B cell (primary cell): ENCODE measurements at places on chromosomes 12 and 14.

DNA sequence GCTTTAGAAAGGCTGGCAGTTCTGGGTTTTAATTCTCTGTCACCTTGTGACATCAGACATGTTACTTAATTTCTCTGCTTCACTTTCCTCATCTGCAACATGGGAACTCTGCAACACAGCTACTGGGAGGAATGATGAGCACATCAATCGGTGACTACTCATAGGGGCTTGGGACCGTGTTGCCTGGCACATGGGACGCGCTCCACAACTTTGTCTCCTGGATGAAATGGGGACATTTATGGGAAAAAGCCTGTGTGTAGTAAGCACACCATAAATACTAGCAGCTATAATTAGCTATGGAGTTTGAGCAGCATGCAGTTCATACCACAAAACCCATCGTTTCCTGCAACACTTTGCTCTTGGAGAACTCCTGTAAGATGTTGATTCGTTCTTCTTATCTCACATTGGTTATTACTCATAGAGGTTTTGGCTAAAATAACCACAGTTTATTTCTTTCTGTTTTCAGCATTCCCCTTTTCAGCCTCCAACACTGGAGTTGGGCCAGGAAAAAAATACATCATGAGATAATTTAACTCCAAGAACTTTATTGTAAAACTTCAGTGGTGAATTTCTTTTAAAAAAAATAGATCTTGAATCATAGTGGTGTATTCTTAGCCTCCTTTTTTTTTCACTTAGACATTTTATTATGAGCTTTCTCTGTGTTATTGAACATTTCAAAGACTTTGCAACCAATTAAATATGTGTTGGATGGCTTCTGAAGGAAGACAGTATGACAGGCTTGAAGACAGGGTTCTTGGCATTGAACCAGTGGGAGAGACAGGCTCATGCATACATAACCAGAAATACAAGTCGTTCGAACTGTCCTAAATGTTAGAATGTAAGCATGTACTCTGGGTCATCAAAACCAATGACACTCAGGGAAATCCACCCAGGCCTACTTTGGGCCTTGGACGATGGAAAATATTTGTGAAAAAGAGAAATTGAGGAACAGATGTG, 72.7 kb downstream of the RIN3 start:
- DNase-seq, result no peak

GRCh38 chr12:69254046-69254445, 14.7 kb downstream of the CPSF6 start:
- DNase-seq, result peak; percentile 69

DNA sequence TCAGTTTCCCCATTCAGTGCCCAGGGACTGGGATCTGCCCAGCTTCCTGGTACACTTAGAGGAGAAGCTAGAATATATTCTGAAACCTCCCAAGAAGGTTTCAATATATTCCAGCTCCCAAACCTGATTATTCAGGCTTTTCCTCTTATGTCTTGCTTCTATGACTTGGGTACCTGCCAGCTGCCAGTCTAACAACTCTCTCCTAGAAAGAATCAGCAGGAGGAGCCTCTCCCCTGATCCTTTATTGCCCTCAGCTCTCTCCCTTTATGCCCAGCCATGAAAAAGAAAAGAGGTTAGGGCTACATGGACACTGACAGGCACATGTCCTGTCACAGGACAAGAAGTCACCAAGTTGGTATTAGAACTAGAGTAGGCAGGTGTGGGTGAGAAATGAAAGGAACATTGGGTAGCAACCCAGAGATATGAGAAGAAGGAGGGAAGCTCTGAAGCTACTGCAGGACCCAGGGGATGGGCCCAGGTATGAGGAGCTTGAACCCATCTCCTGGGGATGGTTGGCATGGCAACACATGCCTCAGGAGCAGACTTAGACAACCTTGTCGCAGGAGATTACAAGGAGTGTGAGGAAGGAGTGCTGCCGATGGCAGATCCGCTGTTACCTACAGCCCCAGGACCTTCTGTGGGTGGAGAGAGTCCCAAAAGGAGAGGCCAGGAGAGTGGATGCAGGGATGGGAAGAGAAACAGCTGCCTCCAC, 2.0 kb upstream of the CACNB3 start:
- DNase-seq, result no peak

GRCh38 chr12:62720661-62721330, 214.2 kb downstream of the PPM1H start:
- no peak for DNase-seq

- DNase-seq, result no peak
These were observed 15.9 kb upstream of the AMIGO2 start for GRCh38 chr12:47095446-47096236.

GRCh38 chr12:13587721-13588390, 391.3 kb downstream of the EMP1 start:
- no peak for DNase-seq

- DNase-seq, result peak; percentile 9
These were observed 134.2 kb downstream of the KCNK10 start for GRCh38 chr14:88188745-88189416.

DNA sequence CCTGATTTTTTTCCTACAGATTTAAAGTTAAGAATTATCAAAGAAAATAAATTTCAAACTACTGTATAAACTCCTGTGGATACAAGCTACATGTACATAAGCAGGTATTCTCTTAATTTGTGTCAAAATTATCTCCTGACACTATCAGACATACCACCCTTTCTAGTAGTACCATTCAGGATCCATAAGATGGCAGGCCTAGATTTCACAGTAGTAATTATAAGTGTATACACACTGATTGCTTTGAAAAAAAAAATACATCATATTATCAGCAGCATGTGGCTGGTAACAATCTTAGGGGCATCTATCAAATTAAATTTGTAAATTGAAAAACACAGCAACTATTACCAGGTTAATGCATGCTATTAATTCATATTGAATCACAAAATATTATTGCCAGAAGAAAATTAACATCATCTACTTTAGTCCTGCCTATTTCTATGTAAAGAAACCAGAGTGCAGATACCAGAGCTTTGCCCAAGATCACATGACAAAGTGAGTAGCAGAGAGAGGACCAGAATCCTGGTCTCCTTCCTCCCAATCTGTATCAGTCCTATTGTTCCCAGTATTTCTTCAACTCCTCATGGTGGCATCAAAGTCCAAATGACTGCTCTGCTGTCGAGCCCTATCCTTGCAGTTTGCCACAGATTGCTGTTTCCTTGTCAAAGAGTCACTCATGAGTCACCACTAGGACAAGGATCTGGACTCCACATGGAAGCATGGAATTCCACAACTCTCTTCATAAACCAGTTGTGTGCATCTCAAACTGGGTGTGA, 27.7 kb upstream of the CALM1 start:
- peak; percentile 27 for DNase-seq

GRCh38 chr12:30796313-30796780, 41.6 kb upstream of the CAPRIN2 start:
- DNase-seq, result no peak

- DNase-seq, result no peak
These were observed 37.1 kb downstream of the TRPV4 start for GRCh38 chr12:109796057-109796456.

GRCh38 chr12:39872425-39872824, 233.5 kb downstream of the SLC2A13 start:
- no peak for DNase-seq

GRCh38 chr12:9256758-9257405, 48.7 kb upstream of the PZP start:
- no peak for DNase-seq

DNA sequence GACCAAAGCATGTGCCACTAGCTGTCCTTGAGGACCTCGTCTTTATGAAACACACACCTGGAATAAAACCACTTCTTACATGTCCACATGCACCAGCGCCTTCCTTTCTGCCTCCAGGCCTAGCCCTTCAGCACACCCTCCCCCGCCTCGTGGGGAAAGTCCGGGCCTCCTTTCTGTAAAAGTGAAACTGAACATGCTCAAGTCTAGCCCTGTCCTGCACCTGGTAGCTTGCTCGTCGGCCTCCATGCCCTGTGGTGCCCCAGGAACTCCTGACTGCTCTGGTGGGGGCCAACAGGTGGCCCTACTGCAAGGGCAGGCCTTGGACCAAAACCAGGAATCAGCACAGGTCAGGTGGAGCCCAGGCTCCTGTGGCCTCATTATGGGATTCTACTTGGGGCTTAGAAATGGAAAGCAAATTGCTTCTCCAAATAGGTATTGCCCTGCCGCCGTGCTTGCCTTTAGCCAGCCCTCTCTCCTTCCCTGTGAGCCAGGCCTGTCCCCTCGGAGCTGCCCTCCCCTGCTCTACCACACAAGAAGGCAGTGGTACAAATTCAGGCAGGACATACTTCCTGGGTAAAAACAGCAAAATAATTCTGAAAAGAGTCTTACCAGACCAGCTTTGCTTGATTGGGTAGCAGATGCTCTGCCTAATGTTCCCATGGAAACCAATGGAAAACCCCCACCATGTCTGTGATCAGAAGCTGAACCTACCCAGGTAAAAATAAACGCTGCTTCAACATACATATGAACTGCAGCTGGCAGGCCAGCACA, 43.5 kb downstream of the ERH start:
- DNase-seq, result peak; percentile 85

- DNase-seq, result no peak
These were observed 27.5 kb downstream of the BCAT1 start for GRCh38 chr12:24921251-24922038.

DNA sequence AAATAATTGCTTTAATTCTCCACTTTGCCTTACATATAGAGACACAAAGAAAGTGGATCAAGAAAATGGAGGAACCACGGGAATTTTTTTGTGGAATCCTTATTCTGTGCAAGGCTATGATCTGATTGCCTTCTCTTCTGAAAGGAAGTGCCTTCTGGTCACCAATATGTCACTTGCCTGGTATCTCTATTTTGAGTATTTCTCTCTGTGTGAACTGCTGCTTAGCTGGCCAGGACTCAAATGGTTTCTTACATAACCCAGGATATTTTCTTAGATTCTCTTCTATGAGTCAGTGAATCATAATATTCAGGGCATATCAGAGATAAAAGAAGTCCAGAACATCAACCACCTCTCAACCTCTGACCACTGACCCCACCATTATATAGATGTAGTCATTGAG, 156.1 kb downstream of the DIO2 start:
- no peak for DNase-seq

- no peak for DNase-seq
These were observed 7.6 kb downstream of the KRT4 start for GRCh38 chr12:52806169-52806811.

- DNase-seq, result no peak
These were observed 9.4 kb downstream of the HPD start for GRCh38 chr12:121849211-121849610.

GRCh38 chr12:5756338-5756842, 188.7 kb downstream of the ANO2 start:
- DNase-seq, result no peak

DNA sequence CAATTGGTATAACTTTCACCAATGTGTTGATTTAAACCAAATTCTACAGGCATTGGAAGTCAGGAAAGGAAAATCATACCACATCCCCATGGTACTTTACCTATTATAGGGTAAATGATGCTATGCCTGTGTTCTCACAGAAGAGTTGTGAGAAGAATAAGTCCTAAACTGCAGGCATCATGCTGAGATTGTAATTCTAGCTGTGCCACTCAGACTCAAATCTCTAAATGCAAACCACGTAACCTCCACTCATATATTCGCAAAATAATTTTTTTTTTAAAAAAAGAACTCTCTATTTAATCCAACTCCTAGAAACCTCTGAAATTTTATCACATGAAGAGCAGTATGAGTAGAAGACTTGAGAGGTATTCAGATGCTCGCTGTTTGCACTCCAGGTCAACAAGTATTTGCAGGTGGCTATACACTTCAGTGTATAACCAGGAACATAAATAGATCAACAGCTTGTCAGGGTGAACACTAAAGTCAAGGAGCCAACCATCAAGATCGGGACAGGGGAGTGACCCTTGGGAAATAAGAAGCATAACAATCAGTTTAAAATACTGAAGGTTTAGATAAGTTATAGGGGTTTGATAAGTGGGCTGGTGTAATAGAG, 110.1 kb downstream of the SLC25A21 start:
- no peak for DNase-seq

DNA sequence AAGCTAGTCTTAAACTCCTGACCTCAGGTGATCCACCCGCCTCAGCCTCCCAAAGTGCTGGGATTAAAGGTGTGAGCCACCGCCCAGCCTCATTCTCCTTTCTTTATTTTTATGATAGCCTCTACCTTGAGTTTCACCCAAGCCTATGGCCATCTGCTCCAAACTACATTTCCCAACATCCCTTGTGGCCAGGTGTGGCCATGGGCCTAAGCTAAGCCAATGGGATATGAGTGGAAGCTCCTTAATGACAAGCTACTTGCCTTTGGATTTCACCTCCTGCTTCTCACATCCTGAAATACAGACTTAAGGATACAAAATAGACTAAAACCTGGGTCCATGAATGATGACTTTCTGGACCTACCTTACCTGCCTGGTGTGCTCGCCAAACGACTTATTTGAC, 46.2 kb downstream of the DPF3 start:
- no peak for DNase-seq

DNA sequence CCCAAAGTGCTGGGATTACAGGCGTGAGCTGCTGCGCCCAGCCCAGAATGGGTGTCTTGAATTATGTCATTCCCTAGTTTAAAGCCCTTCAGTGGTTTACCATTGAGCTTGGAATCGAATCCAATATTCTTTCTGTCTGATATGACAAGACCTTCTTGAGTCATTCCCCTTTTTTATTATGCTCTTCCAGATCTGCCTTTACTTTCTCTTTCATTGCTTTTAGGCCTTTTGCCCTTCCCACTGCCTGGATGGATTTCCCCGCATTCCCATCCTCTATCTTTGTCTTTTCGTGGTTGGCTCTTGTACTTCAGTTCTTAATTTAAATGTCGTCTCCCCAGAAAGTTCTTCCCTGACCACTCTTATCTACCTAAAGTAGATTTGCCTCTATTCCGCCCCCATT, 1.6 kb downstream of the TRAFD1 start:
- DNase-seq, result no peak

GRCh38 chr12:111942557-111942956, 70.4 kb downstream of the TMEM116 start:
- DNase-seq, result no peak

- DNase-seq, result no peak
These were observed 31.7 kb downstream of the DHRS7 start for GRCh38 chr14:60133487-60133886.

- no peak for DNase-seq
These were observed 69.0 kb downstream of the WSCD2 start for GRCh38 chr12:108198043-108198442.

DNA sequence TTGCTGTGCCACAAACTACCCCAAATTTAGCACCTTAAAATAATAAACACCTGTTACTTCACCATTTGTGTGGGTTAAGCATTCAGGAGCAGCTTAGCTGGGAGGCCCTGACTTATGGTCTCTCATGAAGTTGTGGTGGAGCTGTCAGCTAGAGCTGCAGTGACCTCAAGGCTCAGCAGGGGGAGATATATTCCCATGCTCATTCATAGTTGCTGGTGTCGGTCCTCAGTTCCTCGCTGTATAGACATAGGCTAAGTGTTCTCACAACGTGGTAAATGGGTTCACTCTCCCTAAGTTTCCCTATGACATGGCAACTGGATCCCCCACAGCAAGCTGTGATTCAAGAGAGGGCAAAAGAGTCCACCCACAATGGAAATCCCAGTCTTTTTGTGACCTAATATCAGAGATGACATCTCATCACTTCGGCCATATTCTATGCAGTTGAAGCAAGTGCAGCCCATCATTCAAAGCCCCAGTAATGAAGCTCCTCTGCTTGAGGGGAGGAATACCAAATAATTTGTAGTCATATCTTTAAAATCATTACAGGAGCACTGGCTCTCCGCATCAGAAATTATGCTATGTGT, 41.1 kb downstream of the PRB3 start:
- DNase-seq, result peak; percentile 3

- no peak for DNase-seq
These were observed 1.5 kb upstream of the KCNH3 start for GRCh38 chr12:49537231-49537751.

GRCh38 chr12:70045036-70045435, 198.2 kb upstream of the CNOT2 start:
- no peak for DNase-seq

GRCh38 chr14:104288272-104288671, 149.9 kb downstream of the KIF26A start:
- DNase-seq, result no peak
